ENCODE measurements at places on chromosomes 16 and 17.

GRCh38 chr16:52597073-52597771, 50.3 kb upstream of the TOX3 start:
- no peak for DNase-seq

- no peak for DNase-seq
Measured at GRCh38 chr17:57357392-57357784, 101.1 kb downstream of the MSI2 start.

DNA sequence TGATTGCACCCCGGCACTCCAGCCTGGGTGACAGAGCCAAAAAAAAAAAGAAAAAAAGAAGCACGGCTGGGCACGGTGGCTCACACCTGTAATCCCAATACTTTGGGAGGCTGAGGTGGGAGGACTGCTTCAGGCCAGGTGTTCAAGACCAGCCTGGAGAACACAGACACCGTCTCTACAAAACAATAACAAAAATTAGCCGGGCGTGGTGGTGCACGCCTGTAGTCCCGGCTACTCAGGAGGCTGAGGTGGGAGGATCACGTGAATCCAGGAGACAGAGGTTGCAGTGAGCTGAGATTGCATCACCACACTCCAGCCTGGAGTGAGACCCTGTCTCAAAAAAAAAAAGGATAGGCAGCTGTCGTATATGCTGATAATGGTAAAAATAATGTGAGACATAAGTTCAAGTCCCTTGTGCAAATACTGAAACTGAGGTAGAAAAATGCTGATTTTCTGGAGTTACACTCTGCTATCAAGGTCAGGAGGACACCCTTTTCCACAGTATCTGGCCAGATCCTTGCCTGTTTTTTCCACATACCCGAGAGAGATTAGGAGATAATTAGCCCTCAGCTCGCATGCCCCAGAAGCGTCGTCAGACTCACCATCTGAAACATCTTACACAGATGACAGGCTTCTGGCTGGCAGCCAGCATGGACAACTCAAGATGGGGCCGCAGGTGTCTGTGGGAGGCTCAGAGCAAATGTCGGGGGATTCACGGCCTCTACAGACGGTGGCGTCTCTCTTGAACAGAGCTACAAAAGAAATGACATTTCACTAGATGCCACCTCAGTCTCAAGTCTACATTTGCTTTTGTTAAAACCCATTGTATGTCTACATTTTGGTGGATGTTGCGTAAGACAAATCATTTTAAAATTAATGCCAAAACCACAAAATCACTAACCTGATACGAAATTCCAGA, 36.8 kb downstream of the WDR45B start:
- no peak for DNase-seq

GRCh38 chr16:23491490-23492391, 18.6 kb downstream of the GGA2 start:
- no peak for DNase-seq

DNA sequence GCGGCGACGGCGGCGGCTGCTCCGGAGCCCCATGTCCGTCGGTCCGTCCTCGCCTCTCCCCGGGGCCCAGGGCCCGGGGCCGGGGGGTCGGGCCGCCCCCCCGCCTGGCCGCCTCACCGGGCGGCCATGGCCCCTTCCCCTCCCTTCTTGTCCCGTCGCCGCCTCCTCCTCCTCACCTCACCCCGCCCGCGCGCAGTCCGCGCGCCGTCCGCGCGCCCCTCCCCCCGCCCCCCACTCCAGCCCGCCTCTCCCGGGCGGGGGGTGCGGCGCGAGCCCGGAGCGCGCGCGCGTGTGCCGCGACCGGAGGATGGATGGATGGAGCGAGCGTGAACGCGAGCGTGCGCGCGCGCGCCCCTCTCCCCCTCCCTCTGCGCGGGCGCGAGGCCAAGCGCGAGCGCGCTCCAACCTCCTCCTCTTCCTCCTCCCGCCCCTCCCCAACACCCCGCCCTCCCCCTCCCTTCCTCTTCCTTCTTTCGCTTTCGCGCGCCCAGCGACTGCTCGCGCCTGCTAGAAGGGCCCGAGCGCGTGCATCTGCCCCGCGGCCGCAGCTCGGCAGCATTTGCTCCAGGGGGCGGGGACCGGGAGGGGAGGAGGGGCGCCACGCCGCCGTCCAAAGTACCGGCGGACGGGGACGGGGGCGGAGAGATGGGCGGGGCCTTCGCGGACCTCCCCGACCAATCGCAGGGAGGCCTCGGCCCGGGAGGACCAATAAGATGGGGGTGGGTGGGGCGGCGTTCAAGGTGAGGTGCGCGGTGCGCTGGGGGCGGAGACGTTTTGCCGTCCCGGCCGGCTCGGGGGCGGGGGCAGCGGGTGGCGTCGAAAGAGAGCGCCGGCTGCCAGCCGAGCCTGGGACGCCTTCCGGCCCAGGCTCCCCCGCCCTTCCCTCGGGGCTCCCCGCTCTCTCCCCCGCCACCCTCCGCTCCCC, at the start of gene ATXN7L3:
Gene ATXN7L3 (minus strand): TSS at position 332 of the 925 bp plus-strand sequence. CDS start 1,814 bp downstream, outside the sequence.
- DNase-seq: peak; percentile 94

- no peak for DNase-seq
Measured at GRCh38 chr16:53678756-53679343, 24.8 kb downstream of the RPGRIP1L start.

DNA sequence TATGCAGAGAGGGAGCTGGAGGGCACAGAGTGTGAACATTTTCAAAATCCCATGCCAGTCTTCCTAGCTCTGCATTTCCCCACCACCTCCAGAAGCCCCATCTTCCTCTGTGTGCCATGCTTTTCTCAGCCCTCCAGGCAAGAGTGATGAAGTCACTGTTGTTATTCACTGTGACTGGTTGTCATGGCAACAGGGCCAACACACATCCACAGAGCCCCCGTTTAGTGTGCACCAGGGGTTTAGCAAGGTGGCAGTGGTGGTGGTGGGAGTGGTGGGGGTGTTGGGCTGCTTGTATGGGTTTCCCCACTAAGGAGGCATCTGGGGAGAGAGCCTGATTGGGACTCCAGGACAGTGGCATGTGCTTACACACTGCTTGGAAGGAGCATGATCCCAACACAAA, 309.9 kb upstream of the ASIC2 start:
- DNase-seq: no peak

DNA sequence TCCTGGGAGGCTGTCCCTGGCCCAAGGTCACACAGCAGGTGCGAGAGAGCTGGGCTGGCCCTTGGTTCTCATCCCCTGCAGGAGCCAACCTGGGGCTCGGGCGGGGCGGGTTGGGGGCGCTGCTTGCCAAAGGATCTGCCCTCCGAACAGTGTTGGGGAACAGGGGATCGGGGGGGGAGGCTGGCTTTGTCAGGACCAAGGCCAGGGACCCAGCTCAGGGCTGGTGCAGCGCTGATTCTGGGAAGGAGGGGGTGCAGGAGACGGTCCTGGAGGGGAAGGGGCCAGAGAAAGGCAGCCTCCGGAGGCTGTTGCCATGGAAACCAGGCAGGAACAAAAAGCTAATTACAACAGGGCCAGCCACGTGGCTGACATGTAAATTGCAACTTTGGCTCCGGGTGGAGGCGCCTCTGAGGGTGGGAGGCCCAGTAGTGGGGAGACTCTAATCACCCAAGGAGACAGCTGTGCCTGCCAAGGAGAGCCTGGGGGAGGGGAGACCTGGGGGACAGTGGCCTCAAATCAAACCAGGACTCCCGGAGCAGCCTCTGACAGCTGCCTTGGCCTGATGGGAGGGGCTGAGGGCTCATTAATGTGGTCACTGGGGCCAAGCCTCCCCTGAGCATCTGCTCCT, 1.3 kb downstream of the TUBB3 start:
- no peak for DNase-seq

DNA sequence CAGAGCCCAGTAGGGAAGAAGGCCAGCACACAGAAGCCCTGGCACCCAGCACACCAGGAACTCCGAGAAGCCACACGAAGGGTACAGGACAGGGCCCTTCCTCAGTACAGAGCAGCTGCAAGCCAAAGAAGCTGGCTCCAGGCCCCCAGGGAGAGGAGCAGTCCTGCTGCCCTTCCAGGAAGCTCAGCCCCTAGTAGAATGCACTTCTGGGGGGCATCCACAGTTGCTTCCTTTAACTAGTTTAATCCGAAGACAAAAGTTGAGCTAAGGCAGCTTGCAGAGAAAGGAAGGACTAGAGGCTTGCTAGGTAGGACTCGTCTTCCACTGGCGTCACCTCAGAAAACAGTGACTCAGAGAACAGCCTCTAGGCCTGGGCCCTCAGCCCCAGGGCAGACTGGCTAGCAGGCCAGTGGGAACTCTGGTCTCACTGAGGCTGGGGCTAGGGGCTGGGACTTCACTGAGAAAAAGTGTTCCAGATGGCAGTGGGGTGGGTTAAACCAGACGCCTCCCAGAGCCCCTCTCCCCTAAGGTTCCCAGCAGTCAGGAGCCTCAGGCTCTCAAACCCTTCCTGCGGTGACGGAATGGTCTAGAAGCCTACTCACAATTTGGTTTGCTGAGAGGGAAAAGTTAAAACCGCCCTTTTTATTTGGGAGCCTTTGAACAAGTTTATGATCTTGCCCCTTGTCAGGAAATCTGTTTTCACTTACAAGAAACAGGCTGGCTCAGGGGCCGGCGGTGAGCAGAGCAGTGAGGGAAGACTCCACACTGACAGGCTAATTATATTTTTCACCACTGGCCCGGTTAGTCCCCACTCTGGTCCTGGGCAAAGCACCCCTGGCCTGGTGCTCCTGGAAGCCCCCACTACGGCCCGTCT, 41.4 kb downstream of the ACTG1 start:
- no peak for DNase-seq

DNA sequence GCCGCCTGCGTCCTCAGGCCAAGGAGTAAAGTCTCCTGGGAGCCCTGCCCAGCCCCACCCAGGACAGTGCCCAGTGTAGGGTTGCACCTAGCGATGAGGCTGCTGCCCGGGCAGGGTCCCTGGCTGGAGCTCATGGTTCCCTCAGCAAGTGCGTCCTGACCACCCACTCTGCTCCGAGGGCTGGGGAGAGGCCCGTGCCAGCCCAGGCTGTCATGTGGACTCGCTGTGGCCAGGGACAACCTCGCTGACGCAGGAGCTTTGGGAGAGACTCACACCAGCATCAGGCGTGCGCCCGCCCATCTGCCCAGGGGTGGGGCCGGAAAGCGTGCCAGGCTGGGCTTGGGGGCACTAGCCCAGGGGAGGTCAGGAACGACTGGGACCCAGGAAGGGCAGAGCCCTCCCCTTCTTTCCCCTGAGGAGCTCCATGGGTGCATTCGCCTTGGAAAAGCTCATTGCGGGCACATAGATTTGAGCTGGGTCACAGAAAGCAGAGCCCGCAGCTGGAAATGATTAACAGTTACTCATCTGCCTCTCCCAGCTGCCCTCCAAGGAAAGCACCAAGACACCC, 19.7 kb downstream of the DPEP1 start:
- DNase-seq: no peak

DNA sequence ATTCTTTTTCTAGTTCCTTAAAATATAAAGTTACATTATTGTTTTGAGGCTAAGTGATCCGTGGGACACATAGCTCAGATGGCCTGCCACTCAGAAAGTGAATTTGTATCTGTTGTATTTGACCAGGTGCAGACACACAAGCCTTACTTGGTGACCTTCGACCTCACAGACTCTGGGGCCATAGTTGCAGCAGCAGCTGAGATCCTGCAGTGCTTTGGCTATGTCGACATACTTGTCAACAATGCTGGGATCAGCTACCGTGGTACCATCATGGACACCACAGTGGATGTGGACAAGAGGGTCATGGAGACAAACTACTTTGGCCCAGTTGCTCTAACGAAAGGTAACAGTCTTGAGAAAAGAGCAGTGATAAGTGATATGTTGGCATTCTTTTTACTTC, 30.5 kb downstream of the TMEM11 start:
- DNase-seq: no peak

GRCh38 chr17:50033316-50033715, 22.6 kb upstream of the ITGA3 start:
- no peak for DNase-seq

DNA sequence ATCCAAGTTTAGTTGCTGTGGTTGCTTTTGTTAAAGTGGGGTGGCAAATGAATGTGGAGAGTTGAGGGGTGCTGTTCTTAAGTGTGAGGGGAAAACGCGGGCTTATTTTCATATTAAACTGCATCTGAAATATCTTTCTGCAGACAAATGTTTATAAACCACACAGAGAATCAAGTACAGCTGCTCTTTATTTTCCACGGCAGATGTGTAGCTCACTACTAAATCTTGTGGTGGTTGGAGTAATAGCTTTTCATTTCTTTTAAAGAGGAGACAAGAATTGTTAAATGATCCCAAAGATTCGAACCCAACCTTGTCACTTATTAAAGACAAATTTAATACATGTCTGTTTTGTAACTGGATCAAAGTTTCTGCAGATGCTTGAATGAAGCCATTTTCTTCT, 2.1 kb downstream of the CLTC start:
- no peak for DNase-seq

GRCh38 chr17:47246120-47246519, 7.5 kb upstream of the ITGB3 start:
- DNase-seq: no peak

GRCh38 chr17:41048441-41048840, 1.3 kb upstream of the KRTAP2-1 start:
- no peak for DNase-seq

DNA sequence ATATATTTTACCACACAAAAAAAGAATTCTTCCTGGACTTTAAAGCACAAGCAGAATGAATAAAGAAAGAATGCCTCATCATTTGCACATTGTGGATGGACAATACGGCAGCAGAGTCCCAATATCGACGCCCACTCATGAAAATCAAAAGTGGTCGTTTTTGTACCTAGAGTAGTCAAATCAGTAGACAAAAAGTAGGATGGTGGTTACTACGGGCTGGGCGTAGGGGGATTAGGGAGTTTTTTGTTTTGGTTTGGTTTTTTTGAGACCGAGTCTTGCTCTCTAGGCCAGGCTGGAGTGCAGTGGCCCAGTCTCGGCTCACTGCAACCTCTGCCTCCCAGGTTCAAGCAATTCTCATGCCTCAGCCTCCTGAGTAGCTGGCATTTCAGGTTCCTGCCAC, 8.6 kb upstream of the CENPV start:
- no peak for DNase-seq

GRCh38 chr17:65657251-65657828, 95.9 kb upstream of the AXIN2 start:
- DNase-seq: no peak

GRCh38 chr17:44688675-44689476, 700 bp downstream of the CCDC43 start:
- no peak for DNase-seq

- DNase-seq: no peak
Measured at GRCh38 chr17:56880571-56880970, 33.3 kb downstream of the TRIM25 start.

GRCh38 chr17:39607057-39607850, 466 bp downstream of the NEUROD2 start:
- no peak for DNase-seq

- no peak for DNase-seq
Measured at GRCh38 chr16:75632857-75633256, 9.8 kb upstream of the ADAT1 start.

- DNase-seq: no peak
Measured at GRCh38 chr17:2157675-2158395, 102.9 kb downstream of the HIC1 start.

- no peak for DNase-seq
Measured at GRCh38 chr16:80174416-80174815, 366.4 kb upstream of the DYNLRB2 start.

DNA sequence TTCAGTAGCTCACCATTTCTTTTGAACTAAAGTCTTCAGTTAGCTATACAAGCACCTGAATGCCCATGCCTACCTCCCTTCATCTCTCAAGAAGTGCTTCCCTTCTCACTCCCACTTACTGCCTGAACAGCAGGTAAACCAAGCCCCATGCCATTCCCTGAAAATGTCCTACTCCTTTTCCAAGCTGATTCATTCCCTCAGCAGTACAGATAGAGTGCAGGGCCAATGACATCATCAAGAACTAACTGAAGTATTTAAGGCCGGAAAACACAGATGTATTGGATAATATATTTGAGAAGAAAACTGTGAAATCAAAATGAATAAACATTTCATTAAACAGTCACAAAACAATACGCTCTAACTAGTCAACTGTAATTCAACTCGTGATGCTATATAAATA, 478.8 kb upstream of the CDH11 start:
- no peak for DNase-seq
